Activated naive CD8-positive, alpha-beta T cell treated with anti-CD3 and anti-CD28 coated beads, Interleukin-2, amount 10 ng/mL, durations not matched to agents 7 days and 5 days (primary cell): ENCODE measurements at places on chromosomes 6 and 20. TPM values are rescaled to one million over a fixed set of nuclear protein-coding genes. Genes with fewer than 3 reads are reported as not detected.

DNA sequence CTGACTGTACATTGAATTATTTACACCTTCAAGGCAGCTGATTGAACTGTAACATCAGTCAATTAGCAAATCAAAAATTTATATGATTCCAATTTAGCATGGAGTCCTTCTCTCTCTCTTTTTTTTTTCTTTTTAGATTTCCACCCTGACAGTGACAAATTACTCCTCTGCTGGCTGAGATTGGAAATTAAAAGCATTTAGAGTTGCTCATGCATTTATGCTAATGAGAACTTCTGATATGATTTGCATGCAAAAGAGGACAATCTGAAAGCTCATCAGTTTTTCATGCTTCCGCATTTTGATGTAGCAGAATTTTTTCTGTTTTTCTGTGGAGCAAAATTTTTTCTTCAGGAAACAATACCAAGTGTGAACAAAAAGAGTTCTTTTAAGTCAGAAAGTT lies 130.5 kb upstream of the NOX3 start:
- H3K27ac ChIP-seq: no peak overlapping the region
- no peak overlapping the region for H3K4me3 ChIP-seq

DNA sequence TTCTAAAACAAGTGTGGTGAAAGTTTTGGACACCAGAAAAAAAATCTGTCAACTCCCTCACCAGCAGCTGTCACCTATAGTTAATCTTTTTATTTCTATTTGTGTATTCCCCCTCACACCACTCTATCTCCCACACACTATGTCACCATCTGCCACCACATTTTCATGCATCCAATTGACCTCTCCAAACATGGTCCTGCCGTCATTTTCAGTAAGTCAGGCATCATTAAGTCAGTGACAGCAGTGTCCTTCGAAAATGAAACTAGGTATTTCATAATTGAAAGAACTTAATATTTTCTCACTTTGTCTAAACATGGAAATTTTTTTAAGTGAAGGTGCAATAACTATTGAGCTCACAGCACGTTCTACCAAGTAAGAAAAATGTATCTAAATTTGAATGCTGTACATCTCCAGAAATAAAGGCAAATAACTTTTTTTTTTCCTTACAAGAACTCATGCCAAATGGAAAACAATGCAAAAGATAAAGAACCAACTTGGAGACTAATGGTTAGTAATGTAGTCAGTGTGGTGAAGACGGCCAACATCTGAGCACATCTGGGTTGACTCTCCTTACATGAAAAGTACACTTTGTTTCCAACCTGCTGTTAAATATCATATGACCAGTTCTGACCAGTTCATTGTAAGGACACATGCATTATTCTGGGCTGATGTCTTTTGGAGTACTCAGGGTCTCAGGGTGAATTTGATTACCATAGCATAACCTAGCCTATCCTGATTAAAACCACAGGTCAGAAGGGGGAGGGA lies 623.3 kb upstream of the MANEA start:
- H3K27me3 ChIP-seq: no peaks in the 10 kb centered on the region
- no peak overlapping the region for H3K4me3 ChIP-seq
- H3K27ac ChIP-seq: no peak overlapping the region
- no peaks in the 10 kb centered on the region for H3K36me3 ChIP-seq
- no peak for DNase-seq
- no peaks in the 10 kb centered on the region for H3K4me1 ChIP-seq

DNA sequence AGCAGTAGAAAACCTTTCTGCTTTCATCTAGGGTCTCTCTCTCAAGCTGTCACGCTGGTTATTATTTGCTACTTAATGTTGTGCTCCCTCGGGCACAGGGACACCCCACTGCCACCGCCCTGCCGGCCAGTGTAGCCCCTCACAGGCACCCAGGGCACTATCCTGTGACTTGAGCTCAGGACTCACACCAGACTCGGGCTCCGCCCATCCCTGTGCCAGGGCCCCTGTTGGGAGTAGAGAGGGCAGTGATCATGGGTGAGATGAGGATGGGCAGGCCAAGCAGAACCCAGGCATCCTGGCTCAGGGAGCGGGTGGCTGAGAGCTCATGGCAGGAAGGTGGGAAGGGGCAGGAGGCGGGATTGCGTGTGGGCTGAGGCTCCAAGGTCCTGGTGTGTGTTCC lies 371.9 kb downstream of the ZFAND3 start:
- H3K4me1 ChIP-seq: no peaks in the 10 kb centered on the region
- no peak overlapping the region for H3K27ac ChIP-seq
- H3K36me3 ChIP-seq: no peaks in the 10 kb centered on the region
- no peaks in the 10 kb centered on the region for H3K27me3 ChIP-seq
- no peak overlapping the region for H3K4me3 ChIP-seq

DNA sequence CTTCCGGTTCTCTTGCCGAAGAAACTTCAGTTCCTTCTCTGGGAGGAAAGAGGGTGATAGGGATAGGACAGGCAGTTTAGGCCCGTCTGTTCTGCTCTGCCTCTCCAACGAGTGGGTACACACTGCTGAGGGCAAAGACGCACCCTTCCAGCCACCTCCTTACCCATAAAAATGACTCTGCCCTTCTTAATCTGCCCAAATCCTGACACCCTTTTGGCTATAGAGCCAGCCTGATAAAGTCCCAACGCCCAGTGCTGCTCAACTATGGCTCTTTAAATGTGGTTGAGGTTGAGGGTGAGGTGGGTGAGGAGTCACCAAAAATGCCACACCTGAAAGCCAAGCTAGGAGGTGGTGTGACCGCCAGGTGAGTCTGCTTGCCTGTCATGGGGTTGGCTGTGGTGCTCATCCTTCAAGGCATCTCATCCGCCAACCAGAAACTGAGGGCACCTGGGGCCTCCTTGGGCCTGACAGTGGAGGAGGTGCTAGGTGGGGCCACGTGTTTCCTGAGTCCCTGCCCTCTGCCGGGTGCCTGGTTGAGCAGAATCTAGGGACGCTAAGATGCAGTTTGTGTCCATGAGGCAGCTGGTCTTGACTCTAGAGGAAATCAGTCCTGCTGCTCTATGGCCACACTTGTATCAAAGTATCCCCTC lies 16.3 kb downstream of the CCDC167 start:
- peaks cover 4% of the 10 kb centered on the region for H3K4me1 ChIP-seq
- no peak overlapping the region for H3K27ac ChIP-seq
- H3K36me3 ChIP-seq: peaks cover 16% of the 10 kb centered on the region
- no peak overlapping the region for H3K4me3 ChIP-seq
- H3K27me3 ChIP-seq: no peaks in the 10 kb centered on the region

Gene ITPR3
- total RNA-seq: 61.4 TPM

Gene TNFRSF6B
- not detected for total RNA-seq
